Breast epithelium (tissue), 4 donors: ENCODE measurements at places on chromosomes 11 and 22.
A peak's percentile ranks its signal among the peaks of the same experiment; 100 is the strongest.

- peak; percentile 62 for DNase-seq
Measured at GRCh38 chr11:43944761-43945311, 2.4 kb downstream of the C11orf96 start.

- DNase-seq = no peak
Measured at GRCh38 chr11:46275964-46276641, 1.4 kb upstream of the CREB3L1 start.

- no peak for DNase-seq
Measured at GRCh38 chr11:45543808-45544422, 121.5 kb downstream of the CHST1 start.

GRCh38 chr11:113555071-113555619 is 79.9 kb upstream of the DRD2 start:
- DNase-seq = no peak
